AG20443 (cell line): ENCODE measurements at places on chromosomes 4 and X.

GRCh38 chrX:13646154-13646549 lies 6.8 kb upstream of the TCEANC start:
- DNase-seq, result peak; percentile 58

- DNase-seq, result no peak
These were observed 565.4 kb upstream of the ATOH1 start for GRCh38 chr4:93263166-93263565.

- DNase-seq, result no peak
These were observed 78.1 kb downstream of the GALNT7 start for GRCh38 chr4:173246719-173247118.

- no peak for DNase-seq
These were observed 213.4 kb upstream of the LNX1 start for GRCh38 chr4:53804719-53805118.

DNA sequence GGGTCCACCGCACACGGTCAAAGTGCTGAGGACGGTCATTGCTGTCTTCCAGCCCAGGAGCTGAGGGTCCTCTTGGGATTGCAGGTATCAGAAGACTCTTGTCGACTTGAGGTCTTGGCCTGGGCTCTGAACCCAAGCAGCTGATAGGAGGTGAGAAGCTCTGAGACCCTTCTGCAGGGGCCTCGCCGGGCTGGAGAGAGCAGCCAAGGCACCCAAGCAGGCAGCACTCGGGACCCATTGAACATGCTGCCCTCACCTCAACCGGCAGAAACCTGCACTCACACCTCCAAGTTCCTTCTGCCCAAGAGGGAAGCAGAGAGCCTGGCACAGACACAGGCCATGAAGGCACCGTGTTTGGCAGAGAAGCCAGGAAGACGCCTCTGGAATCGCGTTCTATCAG lies 34.1 kb downstream of the PDHA1 start:
- no peak for DNase-seq

- DNase-seq, result no peak
These were observed 20.5 kb upstream of the CYBB start for GRCh38 chrX:37759351-37759750.

DNA sequence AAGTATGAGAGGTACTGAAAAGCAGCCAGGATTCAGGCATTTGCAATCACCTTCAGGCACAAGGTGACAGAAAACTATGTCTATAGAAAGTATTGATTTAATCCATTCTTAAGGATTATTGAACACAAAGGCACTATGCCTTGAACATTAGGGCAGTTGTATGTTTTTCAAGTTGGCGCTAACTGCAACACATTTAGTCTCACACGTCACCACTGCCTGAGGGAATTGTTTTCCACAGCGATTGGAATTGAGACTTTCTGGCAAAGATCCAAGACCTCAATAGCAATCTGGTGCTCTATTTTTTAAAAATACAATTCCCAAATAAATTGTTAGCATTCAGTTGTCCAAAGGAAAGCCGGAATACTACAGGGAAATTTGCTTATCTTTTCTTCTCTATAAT lies 52.7 kb upstream of the FTHL17 start:
- no peak for DNase-seq

- no peak for DNase-seq
These were observed 35.3 kb downstream of the DCTD start for GRCh38 chr4:182881914-182882313.

DNA sequence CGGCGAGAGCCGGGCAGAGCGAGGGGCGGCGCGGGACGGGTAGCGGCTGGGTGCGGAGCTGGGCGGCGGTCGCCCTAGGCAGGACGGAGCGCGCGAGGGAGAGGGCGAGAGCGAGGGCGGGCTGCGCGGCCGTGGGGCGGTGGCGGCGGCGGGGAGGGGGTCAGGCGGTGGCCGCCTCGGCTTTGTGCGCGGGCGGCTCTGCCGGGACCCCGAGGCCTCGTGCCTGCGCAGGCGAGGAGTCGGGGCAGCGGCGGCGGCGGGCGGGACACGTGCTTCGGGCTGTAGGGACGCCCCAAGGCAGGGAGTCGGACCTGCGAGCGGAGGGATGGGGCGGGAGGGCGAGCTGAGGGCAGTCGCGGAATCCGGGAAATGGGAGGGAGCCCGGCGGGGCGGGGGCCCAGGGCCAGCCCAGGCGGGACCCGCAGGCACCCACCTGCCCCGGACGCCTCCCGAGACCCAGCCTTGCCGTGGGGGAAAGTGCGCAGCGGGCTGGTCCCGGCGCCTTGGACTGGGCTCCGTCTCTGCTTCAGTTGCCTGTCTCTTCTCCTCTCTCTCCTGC lies 465 bp downstream of the BMPR1B start:
- DNase-seq, result peak; percentile 54

DNA sequence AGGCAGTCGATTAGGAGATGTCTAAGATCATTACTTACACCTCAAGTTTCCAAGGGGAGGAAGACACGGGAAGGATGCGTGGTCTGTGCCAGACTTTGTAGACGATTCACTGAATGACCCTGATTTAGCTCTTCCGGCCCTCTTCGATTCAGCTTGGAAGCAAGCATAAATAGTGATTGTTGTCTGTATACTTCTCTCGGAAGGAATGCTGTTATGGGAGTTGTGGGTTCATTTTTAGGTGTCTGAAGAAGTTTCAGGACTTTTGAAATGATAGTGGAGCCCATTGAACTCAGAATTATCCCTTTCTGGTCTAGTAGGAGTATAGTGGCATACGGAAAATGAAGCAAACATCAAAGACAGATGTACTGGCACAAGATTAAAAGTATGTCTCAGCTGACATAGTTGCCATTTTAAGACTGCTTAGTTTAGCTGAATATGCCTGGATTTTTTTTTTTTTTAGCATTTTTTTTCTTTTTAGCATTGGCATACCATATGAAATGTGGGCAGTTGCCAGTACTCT lies 1.0 kb upstream of the ANKRD17 start:
- DNase-seq, result peak; percentile 22

DNA sequence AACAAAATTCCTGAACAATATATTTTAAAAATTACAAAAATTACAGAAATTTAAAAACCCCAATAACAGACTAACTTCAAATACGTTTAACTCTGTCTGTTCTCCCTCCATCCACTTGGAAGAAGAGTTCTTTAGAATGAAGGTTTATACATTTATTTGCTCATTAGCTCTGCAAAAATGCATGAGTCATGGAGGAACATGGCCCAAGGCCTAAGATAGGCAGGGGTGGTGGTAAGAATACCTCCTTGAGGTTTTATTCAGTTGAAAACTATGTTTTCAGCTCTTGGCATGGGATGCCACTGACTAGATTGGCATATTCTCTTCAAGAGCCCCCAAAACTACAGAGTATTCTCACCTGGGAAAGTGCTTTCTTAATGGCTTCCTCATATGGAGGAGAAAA lies 8.8 kb upstream of the LRRC66 start:
- peak; percentile 47 for DNase-seq

GRCh38 chr4:30616942-30617646 lies 103.1 kb upstream of the PCDH7 start:
- no peak for DNase-seq

GRCh38 chr4:81652069-81652478 lies 180.4 kb upstream of the RASGEF1B start:
- no peak for DNase-seq

DNA sequence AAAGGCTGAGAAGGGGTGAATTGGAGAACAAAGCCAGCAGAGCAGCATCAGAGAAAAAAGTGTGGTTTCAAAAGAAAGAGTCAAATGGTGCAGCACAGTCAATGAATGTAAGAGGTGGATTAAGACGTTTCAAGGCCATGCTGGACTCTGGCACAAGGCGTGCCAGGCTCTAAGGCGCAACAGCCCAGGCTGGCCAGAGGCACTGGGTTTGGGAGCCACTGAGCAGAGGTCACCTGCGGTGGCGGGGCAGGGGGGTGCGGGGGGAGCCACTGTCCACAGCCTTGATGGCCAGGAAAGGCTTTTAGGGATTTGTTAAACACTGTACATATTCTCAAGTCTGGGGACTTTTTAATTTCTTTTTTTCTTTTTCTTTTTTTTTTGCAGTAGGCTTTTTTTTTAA lies 222.5 kb upstream of the FAT1 start:
- DNase-seq, result no peak

- DNase-seq, result no peak
These were observed 36.5 kb downstream of the SEC24D start for GRCh38 chr4:118799231-118799942.

- no peak for DNase-seq
These were observed 63.2 kb downstream of the MGST2 start for GRCh38 chr4:139728840-139729239.

- DNase-seq, result no peak
These were observed 131.9 kb upstream of the MAP3K15 start for GRCh38 chrX:19647159-19647558.

- DNase-seq, result no peak
These were observed 183.0 kb downstream of the PACRGL start for GRCh38 chr4:20883231-20883630.

- DNase-seq, result no peak
These were observed 49.4 kb downstream of the ARHGEF6 start for GRCh38 chrX:136731207-136731782.

GRCh38 chr4:168604496-168605373 lies 107.9 kb downstream of the PALLD start:
- peak; percentile 76 for DNase-seq

- DNase-seq, result no peak
These were observed 66.5 kb downstream of the CHIC2 start for GRCh38 chr4:53997898-53998297.

GRCh38 chr4:120316416-120316815 lies 249.8 kb upstream of the MAD2L1 start:
- no peak for DNase-seq

GRCh38 chr4:138196153-138196552 lies 46.0 kb downstream of the SLC7A11 start:
- no peak for DNase-seq
